Peyer's patch (tissue), 4 donors: ENCODE measurements at places on chromosomes 6 and 20.

GRCh38 chr6:66675906-66676305, 968.9 kb upstream of the EYS start:
- no peak for DNase-seq

DNA sequence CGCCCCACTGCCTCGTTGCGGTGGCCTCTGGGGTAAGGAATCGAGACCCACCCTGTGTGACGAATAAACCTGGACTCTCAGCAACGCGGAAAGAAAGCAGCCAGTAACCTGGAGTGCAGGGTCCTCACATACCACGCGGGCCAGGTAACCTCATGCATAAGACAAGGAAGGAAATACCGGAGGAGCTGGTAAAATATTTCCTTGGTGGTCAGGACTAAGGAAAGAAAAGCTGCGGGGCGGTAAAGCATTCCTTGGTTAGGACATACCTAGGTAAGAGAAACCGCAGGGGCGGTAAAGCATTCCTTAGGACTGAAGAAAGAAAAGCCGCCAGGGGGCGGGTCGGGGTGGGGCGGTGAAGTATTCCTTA, 80.7 kb downstream of the SYTL3 start:
- DNase-seq: no peak

GRCh38 chr6:170449835-170450753, 103.0 kb downstream of the PSMB1 start:
- no peak for DNase-seq

DNA sequence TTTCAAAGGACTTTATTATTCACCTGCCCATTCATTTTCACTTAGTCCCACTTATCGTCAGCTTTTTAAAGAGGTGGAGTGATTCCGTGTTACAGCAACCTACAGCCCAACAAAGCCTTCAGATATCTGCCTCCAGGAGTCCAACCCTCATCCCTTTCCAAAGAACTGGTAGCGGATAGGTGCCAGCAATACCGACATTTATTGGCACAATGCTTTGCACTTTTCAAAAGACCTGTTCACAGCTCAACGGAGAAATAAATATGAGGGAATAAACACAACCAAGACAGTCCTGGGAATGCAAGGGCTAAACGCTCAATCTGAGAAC, 819 bp upstream of the MTRF1L start:
- DNase-seq: no peak

DNA sequence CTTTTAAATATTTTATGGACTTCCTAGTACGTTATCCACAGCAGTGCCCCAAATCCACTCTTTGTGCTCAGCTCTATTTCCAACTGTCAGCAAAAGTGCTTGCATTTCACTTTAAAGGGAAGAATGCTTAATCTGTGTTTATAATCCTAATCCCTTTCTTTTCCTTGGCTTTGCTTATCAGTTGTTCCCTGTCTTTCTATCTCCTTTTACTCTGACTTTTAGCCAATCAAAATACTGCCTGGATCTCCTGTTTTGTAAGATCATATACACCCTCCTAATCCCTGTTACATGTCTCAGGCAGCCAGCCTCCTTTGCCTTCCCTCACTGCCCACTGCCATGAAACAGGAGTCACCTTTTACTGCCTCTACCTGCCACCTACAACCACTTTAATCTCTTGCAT, 102.9 kb downstream of the AIG1 start:
- no peak for DNase-seq

DNA sequence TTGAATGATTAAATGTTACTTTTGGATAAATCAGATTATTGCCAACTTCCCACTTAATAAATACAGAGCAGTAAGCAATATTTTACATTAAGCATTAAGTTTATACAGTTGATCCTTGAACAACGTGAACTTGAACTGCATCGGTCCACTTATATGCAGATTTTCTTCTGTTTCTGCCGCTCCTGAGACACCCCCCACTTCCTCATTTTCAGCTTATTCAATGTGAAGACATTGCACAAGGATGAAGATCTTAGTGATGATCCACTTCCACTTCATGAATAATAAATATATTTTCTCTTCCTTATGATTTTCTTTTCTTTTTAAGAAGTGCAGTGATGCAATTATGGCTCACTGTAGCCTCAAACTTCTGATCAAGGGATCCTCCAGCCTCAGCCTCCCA, 167.2 kb downstream of the LINC00237 start:
- no peak for DNase-seq

DNA sequence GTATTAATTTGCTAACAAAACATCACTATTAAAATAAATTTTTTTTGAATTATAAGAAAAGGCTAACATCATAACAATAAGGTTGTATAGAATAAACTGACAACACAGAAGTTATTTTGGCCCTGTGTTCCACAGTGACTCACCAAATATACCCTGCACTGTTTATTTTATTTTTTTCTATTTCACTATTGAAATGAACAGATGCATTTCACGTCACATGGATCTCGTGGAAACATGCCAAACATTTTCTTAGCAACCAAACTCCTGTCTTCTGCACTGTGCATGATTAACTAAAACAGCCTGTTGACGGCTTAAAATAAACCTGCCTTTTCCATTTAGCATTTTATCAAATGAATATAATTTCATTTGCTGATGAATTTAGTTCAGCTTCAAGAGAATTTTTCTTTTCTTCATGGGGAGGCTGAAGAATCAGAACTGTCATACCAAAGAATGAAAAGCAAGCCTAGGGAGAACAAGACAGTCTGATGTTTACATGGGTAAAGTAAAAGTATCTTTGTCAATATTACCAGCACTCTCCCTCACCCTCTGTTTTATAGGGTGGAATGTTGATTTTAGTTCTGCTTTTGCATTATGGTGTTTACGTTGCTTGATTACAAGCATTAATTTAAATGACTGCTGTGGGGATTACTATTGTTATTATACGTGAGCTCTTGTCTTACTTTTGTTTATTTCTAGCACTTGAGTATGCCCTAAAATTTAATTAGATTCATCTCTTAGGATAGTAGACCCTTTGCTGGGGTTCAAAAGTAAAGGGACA, 115.3 kb downstream of the LCA5 start:
- DNase-seq: no peak
